ENCODE measurements at places on chromosomes 4 and X. TPM values are rescaled to one million over a fixed set of nuclear protein-coding genes. Genes with fewer than 3 reads are reported as not detected.

DNA sequence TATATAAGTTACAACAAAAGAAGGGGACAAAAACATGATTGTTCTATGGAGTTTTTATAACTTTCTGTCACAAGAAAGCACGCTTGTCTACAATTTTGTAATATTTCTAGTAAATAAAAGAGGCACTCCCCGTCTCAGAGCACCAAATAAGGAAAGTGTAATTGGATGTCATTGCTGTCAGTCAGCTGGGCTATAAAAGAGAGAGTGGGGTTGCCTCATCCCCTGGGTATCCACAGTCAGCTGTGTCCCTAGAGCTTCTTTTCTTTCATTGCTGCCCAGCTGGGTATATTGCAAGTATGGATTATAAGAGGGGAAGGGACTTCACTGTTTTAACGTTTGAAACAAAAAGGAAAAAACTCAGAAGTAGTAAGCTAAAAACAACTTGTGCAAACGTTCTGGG lies 61.3 kb downstream of the NPNT start:
- no peak for DNase-seq

- DNase-seq, result no peak
These were observed 21.0 kb upstream of the THOC2 start for GRCh38 chrX:123753656-123754350.

GRCh38 chr4:82983444-82983843 lies 27.2 kb downstream of the LIN54 start:
- no peak for DNase-seq

DNA sequence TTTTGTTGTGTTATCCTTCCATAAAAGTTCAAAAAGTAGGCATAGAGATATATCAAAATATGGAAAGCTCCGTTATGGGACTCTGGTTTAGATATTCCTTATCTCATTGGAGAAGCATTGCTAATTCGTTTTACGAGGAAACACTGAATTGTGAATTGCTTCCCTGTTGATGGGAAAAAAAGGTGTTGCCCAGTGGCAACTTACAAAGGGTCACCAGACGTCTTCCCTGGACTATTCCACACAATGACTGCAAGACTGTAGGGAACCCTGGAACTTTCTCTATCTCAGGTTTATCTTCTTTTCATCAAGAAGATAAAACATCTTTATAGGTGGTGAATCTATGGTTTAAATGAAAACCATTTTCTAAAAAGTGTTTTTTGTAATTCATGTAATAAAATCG lies 137.7 kb downstream of the MID1 start:
- no peak for DNase-seq

GRCh38 chrX:15173411-15173810 lies 96.5 kb downstream of the ASB9 start:
- no peak for DNase-seq

DNA sequence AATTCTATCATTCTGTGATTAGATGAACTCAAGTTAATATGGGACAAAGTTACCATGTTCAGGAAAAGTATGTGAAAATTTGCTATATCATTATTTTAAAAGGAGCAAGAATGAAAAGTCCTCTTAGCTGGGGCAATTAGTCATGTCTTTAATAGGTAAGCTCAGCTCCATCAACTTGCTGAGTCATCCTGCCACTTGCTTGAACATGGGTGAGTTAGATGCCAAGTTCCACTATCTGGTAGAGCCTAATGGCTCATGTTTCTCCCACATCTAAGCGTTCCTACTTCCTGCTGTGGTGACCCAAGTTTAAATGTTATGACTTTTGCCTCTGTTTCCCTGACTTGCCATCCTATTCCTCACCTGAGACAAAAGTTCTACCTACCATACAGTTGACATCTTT lies 276.8 kb downstream of the ZNF674 start:
- DNase-seq, result no peak

Gene CDKL5
- total RNA-seq, result 9.9 TPM

Measured in posterior vena cava (tissue), 2 donors.